ENCODE measurements at places on chromosomes 2 and 18.

DNA sequence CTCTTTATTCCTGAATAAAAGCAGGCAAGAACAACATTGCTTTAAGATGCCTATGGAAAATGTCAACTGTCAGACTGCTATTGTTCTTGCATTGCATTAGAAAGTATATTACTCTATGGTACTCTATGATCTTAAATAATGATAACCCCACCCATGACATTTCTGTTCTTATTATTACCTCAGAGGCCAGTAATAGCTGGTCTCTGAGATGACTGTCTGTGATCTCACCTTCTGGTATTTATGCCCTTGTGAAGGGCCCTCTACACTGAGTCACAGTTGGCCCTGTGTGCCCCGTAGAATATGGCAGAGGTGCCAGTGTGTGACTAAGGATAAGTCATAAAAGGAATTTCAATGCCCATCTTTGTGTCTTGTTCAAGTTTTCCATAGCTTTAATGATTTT is 61.0 kb downstream of the SPP2 start:
- DNase-seq: no peak

DNA sequence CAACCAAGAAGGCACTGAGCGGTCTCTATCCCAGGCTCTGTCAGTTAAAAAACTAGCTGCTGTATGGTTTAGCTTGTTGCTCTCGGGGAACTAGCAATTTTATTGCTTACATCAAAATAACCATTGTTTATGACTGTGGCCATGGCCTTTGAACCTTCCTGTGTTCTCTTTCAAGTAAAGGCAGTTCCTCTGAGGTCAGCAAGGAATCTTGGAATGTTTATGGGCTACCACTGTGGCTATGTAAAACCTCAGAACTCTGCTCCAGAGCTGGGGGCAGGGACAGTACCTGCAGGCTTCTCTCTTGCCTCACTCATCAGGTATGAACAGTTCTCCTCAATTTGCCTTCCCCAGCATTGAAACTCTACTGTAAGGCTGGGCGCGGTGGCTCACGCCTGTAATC is 416.0 kb upstream of the NETO1 start:
- no peak for DNase-seq

DNA sequence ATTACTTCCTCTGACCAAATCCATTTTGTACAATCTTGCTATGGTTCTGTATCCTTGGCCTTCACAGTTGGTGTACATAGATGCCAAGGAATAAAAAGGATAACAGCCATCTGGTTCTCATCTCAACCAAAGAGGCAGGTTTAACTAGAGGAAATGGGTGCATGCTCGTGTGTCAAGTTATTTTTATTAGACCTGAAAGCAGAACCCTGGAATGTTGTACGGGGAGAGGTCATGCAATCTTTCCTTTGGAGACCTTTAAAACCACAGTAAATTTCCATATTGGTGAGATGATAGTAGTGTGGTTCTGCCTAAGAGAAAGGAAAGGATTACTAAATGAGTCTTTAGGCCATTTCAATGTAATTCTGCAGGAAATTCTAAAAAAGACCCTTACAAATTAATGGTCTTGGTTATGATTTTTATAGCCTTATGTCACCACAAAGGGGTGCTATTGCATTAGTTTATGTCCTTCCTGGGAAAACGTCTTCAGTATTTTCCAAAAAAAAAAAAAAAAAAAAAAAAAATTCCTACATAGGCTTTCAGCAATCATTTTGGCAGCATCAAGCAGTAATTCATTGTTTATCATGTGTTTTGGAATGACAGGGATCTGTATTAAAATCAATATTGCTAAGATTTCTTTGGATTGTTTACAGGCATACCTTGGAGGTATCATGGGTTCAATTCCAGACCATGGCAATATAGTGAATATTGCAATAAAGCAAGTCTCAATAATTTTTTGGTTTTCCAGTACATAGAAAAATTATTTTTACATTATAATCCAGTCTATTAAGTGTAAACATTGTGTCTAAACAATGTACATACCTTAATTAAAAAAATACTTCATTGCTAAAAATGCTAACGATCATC is 270.8 kb downstream of the NYAP2 start:
- no peak for DNase-seq

DNA sequence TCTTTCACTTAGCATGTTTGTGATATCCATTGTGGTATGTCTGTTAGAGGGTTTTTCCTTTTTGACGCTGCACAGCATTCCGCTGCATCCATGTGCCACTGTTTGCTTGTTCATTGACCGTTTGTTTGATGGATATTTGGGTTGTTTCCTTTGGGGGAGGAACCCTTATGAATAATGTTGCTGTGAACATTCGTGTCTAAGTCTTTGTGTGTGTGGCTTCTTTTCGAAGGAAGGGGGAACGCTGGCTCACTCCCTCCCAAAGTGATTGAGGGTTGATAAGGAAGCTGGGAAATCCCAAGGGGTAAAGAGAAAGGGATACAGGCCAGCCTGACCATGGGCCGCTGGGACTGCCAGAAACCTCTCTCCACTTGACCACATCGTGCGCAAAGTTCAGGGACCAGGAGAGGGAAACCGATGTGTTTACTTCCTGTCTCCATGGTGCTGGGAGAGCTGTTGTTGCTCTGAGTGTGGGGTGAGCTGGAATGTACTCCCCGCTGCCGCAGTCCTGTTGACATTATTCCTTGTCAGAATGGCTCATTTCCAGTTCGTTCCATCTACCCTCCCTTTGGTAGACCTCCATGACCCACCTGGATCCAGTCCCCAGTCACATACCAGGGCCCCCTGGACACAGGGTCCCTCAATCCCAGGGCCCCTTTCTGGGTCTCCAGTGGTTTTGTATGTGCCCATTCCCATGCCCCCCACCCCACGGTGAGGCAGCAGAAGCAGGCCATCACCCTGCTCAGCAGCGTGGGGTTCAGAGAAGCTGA is 39.6 kb downstream of the HS1BP3 start:
- no peak for DNase-seq
